AG09319 (cell line): ENCODE measurements at places on chromosomes 7 and 10.

- no peak for DNase-seq
Measured at GRCh38 chr7:155487509-155488482, 29.9 kb downstream of the EN2 start.

- no peak for DNase-seq
Measured at GRCh38 chr7:142508251-142508650, 241.0 kb upstream of the PRSS1 start.

GRCh38 chr10:69500864-69501468 is 49.7 kb downstream of the TSPAN15 start:
- DNase-seq, result no peak

DNA sequence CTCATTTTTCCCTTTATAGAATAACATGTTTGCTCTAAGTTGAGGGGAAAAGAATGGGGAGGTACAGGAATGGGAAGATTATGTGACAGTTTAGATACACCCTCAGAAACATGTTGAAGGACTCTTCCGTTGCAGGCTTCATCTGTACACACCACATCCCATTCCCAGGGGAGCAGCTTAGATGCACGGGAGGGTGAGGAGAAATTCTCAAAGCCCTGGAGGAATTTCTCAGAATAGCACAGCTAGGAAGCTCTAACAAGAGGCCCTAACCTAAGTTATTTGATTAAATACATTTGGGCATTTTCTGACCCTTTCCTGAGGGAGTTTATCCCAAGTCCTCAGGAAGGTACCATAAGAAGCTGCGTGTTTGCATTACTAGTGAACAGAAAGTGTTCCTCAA is 660.2 kb upstream of the IGFBP3 start:
- DNase-seq, result no peak

- no peak for DNase-seq
Measured at GRCh38 chr7:5231811-5232484, 41.9 kb downstream of the WIPI2 start.

- DNase-seq, result no peak
Measured at GRCh38 chr10:52977581-52977980, 205.0 kb upstream of the MBL2 start.

GRCh38 chr7:135930565-135931461 is 46.3 kb downstream of the MTPN start:
- DNase-seq, result no peak

DNA sequence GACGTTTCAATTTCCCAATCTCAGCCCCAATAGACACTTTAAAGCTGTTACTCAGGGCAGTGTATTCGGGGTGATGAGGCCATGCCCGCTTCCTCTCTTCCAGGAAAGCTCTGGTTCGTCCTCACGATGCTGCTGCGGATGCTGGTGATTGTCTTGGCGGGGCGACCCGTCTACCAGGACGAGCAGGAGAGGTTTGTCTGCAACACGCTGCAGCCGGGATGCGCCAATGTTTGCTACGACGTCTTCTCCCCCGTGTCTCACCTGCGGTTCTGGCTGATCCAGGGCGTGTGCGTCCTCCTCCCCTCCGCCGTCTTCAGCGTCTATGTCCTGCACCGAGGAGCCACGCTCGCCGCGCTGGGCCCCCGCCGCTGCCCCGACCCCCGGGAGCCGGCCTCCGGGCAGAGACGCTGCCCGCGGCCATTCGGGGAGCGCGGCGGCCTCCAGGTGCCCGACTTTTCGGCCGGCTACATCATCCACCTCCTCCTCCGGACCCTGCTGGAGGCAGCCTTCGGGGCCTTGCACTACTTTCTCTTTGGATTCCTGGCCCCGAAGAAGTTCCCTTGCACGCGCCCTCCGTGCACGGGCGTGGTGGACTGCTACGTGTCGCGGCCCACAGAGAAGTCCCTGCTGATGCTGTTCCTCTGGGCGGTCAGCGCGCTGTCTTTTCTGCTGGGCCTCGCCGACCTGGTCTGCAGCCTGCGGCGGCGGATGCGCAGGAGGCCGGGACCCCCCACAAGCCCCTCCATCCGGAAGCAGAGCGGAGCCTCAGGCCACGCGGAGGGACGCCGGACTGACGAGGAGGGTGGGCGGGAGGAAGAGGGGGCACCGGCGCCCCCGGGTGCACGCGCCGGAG is 2.6 kb downstream of the GJD4 start:
- DNase-seq, result no peak

- DNase-seq, result no peak
Measured at GRCh38 chr7:116697761-116698160, 25.8 kb downstream of the MET start.

DNA sequence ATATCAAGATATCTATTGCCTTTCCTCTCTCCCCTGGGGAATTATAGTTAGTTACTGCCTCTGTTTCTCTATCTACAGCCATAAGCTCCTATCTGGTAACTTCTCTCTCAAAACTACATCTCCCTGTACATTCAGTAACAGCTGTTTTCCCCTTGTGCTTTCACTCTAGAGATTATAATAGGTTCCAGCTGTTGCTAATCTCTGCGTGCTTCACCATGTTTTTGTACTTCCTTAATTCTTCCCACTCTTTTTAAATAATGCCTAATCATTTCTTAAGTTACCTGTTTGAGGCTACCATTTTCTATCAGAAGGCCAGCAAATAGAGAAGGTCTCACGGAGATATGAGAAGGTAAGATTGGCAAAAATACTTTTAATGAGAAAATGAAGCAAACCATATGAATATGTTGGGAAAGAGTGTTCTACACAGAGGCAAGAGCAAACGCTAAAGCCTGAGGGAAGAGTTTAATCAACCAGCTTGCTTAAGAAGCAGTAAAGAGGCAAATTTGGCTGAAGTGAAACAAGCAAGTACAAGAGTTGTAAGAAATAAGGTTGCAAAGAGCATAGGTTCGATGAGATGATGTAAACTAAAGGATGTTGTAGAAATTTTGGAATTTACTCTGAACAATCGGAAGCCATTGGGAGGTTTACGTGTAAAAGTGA is 101.9 kb upstream of the HGF start:
- no peak for DNase-seq

- DNase-seq, result peak; percentile 61
Measured at GRCh38 chr7:23470330-23471105, at the start of gene IGF2BP3. Gene IGF2BP3, minus strand, starts transcription at chr7:23470491. Its CDS starts 381 bp downstream, at chr7:23470110.

DNA sequence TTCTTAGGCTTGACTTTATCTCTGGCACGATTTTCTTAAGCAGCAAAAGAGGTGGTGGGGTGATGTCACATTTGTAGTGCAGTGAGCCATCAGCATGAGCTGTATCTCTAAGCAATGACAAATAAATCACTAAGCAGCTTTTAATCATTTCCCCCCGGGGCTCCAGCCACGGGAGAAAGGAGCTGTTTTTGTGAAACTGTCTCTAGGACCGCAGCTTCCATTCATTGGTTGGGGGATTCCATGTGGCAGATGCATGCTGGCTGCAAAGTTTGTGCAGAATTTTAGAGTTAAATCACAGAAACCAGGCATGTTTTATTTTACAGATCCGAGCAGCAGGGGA is 464 bp downstream of the KIAA1217 start:
- no peak for DNase-seq

- DNase-seq, result no peak
Measured at GRCh38 chr10:124650820-124651401, 93.3 kb downstream of the FAM53B start.

- DNase-seq, result no peak
Measured at GRCh38 chr10:28320090-28320489, 17.2 kb upstream of the MPP7 start.

GRCh38 chr10:30832749-30833627 is 198.7 kb downstream of the ZNF438 start:
- DNase-seq, result no peak

DNA sequence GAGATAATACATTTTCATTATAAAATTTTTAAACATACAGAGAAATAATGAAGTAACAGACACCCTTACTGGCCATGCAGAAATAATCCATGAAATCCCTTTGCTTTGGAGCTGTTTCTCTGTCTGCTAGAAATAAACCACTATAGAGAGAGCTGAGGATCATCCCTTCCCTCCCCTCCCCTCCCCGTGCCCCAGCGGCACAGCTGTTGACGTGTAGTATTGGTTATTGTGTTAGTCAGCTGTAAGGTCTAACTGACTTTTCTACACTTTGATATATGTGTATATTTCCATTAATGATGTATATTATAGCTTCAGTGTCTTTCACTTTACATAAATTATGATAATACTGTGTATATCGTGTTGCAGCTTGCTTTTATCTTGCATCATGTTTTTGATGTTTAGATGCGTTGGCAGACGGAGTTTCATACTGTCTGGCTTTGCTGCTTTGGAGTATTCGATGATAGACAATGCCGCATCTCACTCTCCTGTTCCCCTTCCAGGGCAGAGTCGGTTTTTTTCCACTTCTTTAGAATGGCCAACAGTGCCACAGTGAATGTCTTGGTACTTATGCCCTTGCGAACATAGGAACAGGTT is 27.4 kb upstream of the GRID1 start:
- no peak for DNase-seq

DNA sequence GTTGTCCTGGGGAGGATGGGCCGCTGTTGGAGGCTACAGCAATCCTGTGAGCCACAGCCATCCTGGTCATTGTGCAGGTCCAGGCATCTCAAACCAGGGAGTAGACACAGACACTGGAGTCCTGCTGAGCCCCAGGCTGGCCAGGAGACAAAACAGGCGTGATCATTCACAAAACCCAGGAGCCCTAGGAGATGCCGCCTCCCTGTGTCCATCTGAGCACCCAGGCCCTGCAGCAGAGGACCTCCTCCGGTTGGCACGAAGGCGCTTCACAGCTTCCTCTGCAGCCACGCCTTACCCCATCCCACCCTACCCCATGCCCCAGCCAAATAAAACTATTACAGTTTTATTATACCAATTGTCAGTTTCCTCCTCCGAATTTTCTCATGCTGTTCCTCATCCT is 183.6 kb downstream of the PLXNA4 start:
- DNase-seq, result no peak

- DNase-seq, result no peak
Measured at GRCh38 chr10:97540669-97541500, 31.7 kb upstream of the ANKRD2 start.

GRCh38 chr10:75764974-75765788 is 333.8 kb downstream of the LRMDA start:
- no peak for DNase-seq

DNA sequence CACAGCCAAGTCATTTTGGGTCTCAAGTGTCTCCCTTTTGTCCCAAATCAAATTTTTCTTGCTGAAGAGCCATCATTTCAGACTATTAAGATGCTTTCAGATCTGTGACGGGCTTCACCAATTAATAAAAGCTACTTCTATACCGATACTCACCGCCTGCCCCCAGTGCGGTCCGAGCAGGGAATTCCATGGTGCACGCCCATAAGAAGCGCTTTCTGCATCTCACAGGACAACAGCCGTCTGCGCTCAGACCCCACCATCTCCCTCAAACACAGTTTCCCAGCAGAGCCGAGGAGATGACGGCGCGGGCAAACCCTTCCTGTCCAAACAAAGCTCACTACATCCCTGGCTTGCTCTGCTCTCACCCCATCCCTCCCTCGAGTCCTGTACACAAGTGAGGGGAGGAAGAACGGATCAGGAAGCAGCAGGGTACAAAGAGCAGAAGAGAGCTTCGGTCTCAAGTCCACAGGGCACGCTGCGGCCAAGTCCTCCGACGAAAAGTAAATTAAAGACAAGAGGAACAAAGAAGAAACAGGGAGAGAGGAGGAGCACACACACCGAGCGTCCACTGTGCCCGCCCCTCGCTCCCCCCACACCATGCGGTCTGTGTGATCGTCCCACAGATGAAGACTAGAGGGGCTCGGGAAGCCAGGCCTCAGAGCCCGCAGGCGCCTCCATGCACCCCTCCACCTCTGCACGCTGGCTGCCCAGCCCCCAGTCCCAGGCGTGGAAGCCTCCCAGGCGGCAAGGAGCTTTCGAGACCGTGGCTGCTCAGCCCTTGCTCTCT is 121.9 kb downstream of the MAD1L1 start:
- no peak for DNase-seq

- DNase-seq, result no peak
Measured at GRCh38 chr10:17179002-17179401, 22.5 kb downstream of the TRDMT1 start.

DNA sequence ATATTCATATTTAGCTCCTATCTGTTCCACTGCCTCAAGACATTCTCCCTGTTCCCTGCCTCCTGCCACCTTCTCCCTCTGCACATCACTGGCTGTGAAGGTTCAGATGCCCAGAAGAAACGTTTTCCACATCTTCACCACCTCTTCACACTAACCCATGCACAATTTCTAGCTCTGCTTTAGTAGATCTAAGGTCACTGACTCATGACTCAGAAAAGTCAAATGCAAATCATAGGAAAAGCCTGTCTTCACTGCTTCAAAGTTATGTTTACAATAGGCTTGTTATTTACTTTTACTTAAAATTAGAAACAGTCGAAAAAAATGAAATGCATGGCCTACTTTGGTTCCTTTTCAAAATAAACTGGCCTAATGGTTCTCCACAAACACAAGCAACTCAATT is 2.5 kb downstream of the SCRN1 start:
- peak; percentile 23 for DNase-seq

DNA sequence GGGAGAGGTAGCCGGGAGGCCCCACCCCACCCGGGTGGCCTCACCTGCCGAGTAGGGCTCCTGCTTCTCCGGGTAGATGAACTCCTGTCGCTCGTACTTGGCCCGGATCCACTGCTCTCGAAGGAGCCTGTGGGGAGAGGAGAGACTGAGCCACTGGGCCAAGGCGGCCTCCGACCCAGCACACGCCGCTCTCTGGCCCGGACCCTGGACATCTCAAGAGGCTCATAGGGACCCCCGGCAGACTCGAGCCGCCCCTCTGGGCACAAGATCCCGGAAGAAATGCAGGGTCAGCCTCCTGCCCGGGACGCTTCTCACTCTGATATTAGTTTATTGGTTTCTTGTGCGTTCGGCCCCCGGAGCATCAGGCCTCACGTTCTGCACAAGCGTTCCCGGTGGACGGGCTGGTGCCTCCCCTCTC is 34.5 kb downstream of the ADAP1 start:
- DNase-seq, result no peak

- no peak for DNase-seq
Measured at GRCh38 chr7:100466653-100467605, 2.9 kb upstream of the SPACDR start.

DNA sequence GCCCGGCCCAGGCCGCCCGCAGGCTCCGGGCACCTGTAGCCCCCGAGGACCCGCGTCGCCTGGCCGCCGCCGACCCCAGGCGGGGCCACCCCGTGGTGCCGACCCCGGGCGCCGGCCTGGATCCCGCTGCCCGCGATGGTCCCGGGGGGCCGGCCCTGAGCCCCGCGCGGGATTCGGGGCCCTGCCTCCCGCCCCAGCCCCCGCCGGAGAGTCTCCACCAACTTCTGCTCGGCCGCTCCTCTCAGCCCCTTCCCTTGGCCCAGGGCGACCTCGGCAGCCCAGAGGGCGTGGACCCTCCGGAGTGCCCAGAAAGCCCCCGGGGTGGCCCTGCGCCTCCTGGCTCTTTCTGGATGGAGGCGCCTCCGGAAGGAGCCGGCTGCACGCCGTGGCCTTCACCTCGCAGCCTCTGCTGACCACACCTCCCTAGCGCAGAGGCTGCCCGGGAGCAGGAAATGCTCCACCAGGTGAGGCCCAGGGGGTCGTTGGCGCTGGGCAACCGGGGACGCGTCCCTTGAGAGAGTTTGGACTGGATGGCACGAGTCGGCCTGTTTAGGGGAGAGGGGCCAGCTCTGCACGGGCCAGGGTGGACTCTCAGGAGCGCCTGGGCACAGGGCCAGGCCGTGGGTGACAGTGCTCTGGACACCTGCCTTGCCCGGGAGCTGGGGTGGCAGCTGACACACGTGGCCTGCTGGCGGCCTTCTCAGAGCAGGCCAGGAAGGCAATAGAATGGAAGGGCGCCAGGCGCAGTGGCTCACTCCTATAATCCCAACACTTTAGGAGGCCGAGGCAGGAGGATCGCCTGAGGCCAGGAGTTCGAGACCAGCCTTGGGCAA is 529 bp downstream of the ZNF853 start:
- DNase-seq, result no peak
